Lung (tissue), 17 donors: ENCODE measurements at places on chromosomes 12 and 14. TPM values are rescaled to one million over a fixed set of nuclear protein-coding genes. Genes with fewer than 3 reads are reported as not detected.
A peak's percentile ranks its signal among the peaks of the same experiment; 100 is the strongest.

The ESR2 gene
- 3.4 TPM for total RNA-seq

- DNase-seq, result peak; percentile 89
- H3K36me3 ChIP-seq, result no peaks in the 10 kb centered on the region
- peaks cover 2% of the 10 kb centered on the region for H3K4me1 ChIP-seq
- no peak within 1 kb of the TSS for H3K27ac ChIP-seq
- H3K27me3 ChIP-seq, result no peaks in the 10 kb centered on the region
These were observed at the start of gene SLC7A8 for GRCh38 chr14:23183479-23183878. Gene SLC7A8, minus strand, starts transcription at chr14:23183660. Its CDS starts 746 bp downstream, at chr14:23182914.

The GDF11 gene
- total RNA-seq, result 8.3 TPM

- no peak overlapping the region for H3K27ac ChIP-seq
- peaks cover 48% of the 10 kb centered on the region for H3K4me1 ChIP-seq
- DNase-seq, result no peak
These were observed 37.8 kb downstream of the PRPF40B start for GRCh38 chr12:49661191-49661590.

DNA sequence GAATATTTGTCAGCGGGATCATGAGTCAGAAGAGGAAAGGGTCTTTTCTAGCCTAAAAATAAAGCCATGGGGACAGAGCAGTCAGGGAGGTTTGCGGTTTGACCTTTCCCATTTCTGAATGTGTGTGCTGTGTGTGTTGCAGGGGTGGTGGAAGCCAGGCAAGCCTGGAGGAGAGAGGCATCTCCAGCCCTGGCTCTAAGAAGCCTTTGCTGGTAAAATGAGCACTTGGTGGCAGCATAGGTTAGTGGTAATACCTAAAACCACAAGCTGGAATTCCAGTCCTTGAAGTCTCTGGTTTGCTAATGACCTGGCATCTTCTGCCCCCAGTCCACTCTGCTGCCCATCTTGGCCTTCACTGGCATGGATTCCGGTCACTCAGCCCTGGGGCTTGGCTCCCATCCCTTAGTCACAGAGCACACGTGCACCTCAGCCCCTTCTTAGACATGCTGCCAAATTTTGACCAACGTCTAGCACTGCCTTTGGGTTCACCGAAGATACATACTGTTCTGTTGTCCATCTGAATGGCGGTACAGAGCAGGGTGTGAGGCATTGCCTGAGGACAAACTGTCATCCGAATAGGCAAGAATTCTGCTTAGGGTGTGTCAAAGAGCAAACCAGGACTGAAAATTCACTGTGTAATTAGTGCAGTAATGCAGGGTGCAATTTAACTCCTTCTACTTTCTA, 52.7 kb downstream of the KCNA5 start:
- no peak for DNase-seq
- peaks cover 2% of the 10 kb centered on the region for H3K27me3 ChIP-seq
- no peaks in the 10 kb centered on the region for H3K36me3 ChIP-seq
- no peaks in the 10 kb centered on the region for H3K4me1 ChIP-seq

The SYNDIG1L gene
- total RNA-seq, result 0.74 TPM

The STON2 gene
- 26.4 TPM for total RNA-seq

- peak; percentile 47 for DNase-seq
- no peak overlapping the region for H3K27ac ChIP-seq
- no peaks in the 10 kb centered on the region for H3K36me3 ChIP-seq
These were observed 156.1 kb upstream of the TMEM260 start for GRCh38 chr14:56423544-56423943.

The RND1 gene
- 8.6 TPM for total RNA-seq

DNA sequence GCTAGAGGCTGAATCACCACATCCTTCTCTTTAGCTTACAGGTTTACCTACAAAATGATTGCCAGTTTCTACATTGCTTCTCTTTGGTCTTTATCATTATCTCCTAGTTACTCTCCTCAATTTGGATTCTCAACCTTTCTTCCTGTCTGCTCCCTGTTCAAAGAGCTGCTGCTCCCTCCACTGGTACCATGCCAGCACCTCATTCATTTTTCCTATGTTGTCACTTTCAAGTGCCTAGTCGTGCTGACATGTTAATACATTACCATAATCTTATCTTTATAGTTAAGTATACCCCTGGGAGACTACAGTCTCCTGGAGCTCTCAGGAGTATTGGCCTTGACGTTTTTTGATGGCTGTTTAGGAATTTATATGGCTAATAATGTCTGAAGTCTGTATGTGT, 14.2 kb downstream of the FRS2 start:
- H3K27ac ChIP-seq, result no peak overlapping the region
- H3K4me1 ChIP-seq, result no peaks in the 10 kb centered on the region
- no peaks in the 10 kb centered on the region for H3K27me3 ChIP-seq
- no peak overlapping the region for H3K4me3 ChIP-seq
- H3K36me3 ChIP-seq, result no peaks in the 10 kb centered on the region

The FBXW8 gene
- total RNA-seq, result 18.5 TPM

The ISM2 gene
- total RNA-seq, result not detected

DNA sequence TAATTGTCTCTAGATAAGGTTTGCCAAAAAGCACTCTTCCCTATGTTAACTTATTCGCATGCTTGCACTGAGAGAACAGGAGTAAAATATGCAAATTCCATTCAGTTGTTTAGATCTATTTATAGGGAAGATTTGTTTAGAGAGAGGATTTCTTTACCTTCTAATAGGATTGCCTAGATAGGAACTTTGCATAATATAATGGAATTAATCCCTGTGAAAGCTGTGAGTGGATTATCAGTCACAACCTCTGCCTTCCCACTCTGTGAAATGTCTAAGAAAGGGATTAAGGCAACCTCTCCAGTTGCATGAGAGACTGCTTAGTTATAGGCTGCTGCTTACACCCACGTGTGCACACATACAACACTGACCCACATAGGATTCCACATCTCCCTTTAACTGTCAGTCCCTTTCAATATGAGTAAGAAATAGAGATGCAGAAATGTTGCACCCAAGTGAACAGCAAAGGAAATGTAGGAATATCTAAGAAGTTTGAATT, 83.2 kb downstream of the ALG10B start:
- H3K27me3 ChIP-seq, result no peaks in the 10 kb centered on the region
- no peak overlapping the region for H3K27ac ChIP-seq
- H3K4me3 ChIP-seq, result no peak overlapping the region
- H3K36me3 ChIP-seq, result no peaks in the 10 kb centered on the region
- no peaks in the 10 kb centered on the region for H3K4me1 ChIP-seq

DNA sequence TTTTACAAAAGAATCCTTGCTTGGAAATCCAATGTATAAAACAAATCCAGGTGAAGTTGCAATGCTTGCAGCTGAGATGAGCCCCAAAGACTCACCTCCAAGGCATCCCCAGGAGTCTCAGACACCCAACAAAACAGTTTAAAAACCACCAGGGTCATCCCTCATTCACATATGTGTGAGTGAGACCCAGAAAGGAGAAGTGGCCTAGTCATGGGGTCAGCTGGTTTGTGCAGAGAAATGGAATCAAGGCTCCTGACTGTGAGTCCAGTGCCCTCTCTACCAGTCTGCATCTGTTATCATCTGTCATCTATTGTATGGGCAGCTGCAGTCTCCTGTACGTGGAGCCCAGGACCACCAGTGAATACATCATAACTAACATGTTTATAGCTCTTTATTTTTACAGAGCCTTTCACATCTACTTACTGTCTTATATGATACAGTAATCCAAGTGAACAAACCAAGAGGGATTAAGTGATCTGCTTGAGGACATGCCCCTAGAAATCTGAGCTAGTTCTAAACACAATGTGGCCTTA, 27.1 kb downstream of the PLEKHG7 start:
- no peaks in the 10 kb centered on the region for H3K36me3 ChIP-seq
- H3K4me1 ChIP-seq, result peaks cover 21% of the 10 kb centered on the region
- no peak overlapping the region for H3K4me3 ChIP-seq
- H3K27ac ChIP-seq, result no peak overlapping the region

The CFAP251 gene
- 24.0 TPM for total RNA-seq

GRCh38 chr14:25381498-25381897, 331.6 kb upstream of the STXBP6 start:
- no peak for DNase-seq
- H3K27ac ChIP-seq, result no peak overlapping the region
- H3K27me3 ChIP-seq, result no peaks in the 10 kb centered on the region
- H3K4me3 ChIP-seq, result no peak overlapping the region
- H3K4me1 ChIP-seq, result no peaks in the 10 kb centered on the region
- no peaks in the 10 kb centered on the region for H3K36me3 ChIP-seq

- peaks cover 11% of the 10 kb centered on the region for H3K4me1 ChIP-seq
- H3K4me3 ChIP-seq, result no peak overlapping the region
- peak overlapping the region; percentile 99 for H3K27ac ChIP-seq
- peak; percentile 81 for DNase-seq
- no peaks in the 10 kb centered on the region for H3K27me3 ChIP-seq
These were observed 20.4 kb upstream of the FOS start for GRCh38 chr14:75258079-75258802.

- no peak overlapping the region for H3K4me3 ChIP-seq
- H3K27me3 ChIP-seq, result no peaks in the 10 kb centered on the region
- H3K36me3 ChIP-seq, result no peaks in the 10 kb centered on the region
- H3K4me1 ChIP-seq, result no peaks in the 10 kb centered on the region
These were observed 370.3 kb downstream of the SLC6A15 start for GRCh38 chr12:84542289-84542688.

DNA sequence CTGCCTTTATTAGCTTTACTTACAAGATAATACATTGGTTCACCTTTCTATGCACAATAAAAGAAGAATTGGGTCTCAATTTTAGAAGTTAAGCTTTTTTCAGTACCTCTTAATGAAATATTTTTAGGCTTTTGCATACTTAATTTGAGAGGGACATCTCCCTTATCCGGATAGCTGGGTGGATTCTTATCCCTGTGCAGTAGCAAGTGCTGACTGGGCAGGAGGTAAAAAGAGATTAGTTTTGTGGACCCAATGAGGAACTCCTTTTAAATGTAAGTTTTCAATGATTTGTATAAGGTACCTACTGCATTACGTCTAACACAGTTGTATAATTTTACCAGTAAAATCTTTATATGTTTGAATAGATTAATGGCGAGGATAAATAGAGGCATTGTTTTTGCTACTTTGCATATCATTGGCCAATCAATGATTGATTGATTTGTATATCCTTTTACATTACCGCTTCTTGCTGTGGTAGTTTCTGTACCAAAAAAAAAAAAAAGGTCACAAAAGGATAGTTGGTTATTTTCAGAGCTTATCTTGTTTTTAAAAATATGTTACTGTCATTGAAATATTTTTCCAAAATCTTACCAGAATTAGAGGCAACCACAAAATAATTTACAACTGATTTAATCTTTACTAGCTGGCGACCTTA, 2.2 kb downstream of the CPSF6 start:
- H3K36me3 ChIP-seq, result peaks cover 2% of the 10 kb centered on the region
- no peaks in the 10 kb centered on the region for H3K27me3 ChIP-seq
- peaks cover 16% of the 10 kb centered on the region for H3K4me1 ChIP-seq

DNA sequence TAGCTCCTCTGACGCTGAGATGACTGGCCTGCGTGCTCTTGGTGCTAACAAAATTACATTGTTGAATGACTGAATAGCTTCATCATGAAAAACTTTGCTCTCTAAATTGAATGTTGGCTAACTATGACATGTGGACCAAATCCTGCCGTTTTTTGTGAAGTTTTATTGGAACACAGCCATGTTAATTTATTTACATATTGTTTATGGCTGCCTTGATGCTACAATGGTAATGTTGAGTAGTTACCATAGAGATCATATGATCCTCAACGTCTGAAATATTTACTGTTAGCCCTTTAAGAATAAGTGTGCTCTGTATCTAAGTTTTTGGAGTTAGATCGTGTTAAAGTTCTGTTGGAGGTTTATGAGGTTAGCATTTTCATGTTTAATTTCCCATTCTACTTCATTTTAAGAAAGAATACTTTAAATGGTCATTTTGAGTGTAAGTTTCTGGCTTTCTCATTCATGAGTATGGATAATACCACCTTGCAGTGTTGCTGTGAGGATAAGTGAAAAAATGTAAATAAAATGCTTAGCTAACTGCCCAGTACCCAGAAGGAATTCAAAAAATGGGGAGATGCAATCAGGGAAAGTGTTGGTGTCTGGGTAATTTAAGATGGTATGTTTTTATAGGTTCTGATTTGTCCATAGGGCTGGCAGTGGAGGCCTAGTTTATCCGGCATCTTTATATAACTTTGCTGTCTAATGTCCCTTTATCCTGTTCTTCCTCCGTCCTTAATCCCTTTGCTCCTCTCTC, 35.3 kb downstream of the NUBPL start:
- no peak overlapping the region for H3K4me3 ChIP-seq
- no peaks in the 10 kb centered on the region for H3K27me3 ChIP-seq
- no peaks in the 10 kb centered on the region for H3K4me1 ChIP-seq
- H3K36me3 ChIP-seq, result no peaks in the 10 kb centered on the region
- DNase-seq, result no peak

DNA sequence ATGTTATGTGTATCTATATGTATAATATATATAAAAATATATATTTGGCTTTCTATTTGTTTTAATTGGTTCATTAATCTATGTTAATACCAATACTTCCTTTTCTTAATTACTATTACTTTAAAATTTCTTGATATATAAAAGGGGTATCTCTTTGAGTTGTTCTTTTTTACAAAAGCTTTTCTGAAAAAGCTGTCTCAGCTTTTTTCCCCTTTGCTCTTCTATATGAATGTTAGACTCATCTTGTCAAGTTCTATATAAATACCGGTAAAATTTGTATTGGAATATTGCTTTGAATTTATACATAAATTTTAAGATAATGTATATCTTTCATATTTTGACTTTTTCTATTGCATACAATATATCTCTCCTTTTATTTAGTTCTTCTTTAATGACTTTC, 139.8 kb upstream of the FOXG1 start:
- H3K27me3 ChIP-seq, result no peaks in the 10 kb centered on the region
- H3K4me1 ChIP-seq, result no peaks in the 10 kb centered on the region
- H3K27ac ChIP-seq, result no peak overlapping the region
- H3K4me3 ChIP-seq, result no peak overlapping the region
- no peaks in the 10 kb centered on the region for H3K36me3 ChIP-seq
- no peak for DNase-seq

GRCh38 chr14:102594514-102595175, 2.2 kb downstream of the RCOR1 start:
- H3K27ac ChIP-seq, result no peak overlapping the region
- H3K36me3 ChIP-seq, result no peaks in the 10 kb centered on the region
- H3K4me1 ChIP-seq, result peaks cover 24% of the 10 kb centered on the region
- no peaks in the 10 kb centered on the region for H3K27me3 ChIP-seq
- H3K4me3 ChIP-seq, result no peak overlapping the region
- DNase-seq, result peak; percentile 73

The KLRC1 gene
- 0.49 TPM for total RNA-seq

DNA sequence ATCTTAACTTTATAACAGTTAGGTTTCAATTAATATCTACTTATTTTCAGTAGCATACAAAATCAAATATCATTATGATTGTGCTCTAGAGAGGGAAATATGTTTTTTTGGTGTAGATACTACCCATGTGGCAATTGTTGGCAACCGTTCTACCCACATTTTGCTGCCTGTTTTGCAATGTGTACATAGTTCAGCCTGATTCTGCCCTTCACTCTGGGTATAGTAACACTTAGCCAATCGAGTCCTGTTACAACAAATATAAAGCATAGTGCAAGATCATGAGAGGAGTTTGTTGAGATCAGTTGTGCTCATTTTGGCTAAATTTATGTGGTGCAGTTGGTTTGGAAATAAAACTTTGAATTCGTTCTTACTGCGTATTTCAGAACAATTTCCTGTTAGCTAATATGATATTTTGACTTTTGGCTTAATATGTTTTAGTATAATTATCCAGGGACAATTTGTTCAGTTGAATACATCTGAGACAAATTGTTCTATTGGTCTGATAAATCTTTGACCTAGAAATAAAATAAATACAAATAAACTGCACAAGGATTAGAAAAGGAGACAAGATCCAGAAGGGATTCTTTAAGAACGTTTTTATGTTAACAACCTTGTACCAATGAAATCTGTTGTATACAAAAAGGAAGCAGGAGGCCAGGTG, 76.9 kb downstream of the ATF7IP start:
- peaks cover 3% of the 10 kb centered on the region for H3K4me1 ChIP-seq
- H3K36me3 ChIP-seq, result peaks cover 29% of the 10 kb centered on the region
- no peaks in the 10 kb centered on the region for H3K27me3 ChIP-seq
- H3K27ac ChIP-seq, result no peak overlapping the region

The PAX9 gene
- 6.0 TPM for total RNA-seq

The GLT8D2 gene
- 7.3 TPM for total RNA-seq
